NCI-H2081 treated with DMSO at 0.1 percent for 48 hours (cell line): ENCODE measurements at places on chromosomes 4 and X.

- DNase-seq: no peak
These were observed 120.6 kb upstream of the LNX1 start for GRCh38 chr4:53711926-53712325.

DNA sequence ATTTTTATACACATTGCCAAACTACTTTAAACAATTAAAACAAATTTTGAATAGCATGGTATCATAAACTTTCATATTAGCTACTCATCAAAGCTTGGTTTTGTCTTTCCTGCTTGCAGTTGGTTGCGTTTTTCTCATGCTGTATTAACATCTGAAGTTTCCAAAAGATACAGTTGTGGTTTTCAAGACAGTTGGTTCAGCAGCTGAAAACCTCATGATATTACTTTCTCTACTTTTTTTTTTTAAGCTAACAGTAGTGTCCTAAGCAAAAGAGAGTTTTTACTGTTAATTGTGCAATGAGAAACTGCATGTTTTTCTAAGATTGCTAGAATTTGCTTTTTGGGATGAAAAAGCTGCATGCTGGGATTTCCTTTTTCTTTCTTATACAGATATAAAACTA, 15.2 kb downstream of the RUFY3 start:
- DNase-seq: no peak

- DNase-seq: no peak
These were observed 72.6 kb downstream of the EPHA5 start for GRCh38 chr4:65597697-65598096.

- no peak for DNase-seq
These were observed 323.1 kb downstream of the PCDH18 start for GRCh38 chr4:137209240-137209639.

DNA sequence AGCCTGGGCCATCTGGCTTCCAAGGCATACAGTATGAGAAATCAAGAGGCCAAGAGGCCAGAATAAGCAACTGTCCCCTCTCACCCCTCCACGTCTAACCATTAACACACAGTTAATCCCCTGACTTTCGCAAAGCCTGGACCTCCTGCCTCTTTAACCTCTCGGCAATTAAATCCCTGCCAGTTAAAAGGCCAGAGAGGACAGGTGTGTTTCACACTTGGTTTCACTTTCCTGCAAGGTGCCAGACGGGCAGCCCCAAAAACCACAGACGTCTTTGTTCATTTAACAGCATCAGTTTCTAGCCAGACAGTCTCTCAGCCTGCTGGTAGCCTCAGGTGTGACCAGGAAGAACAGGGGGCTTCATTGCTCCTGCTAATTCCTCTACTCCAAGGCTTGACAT, 91.1 kb upstream of the KIT start:
- DNase-seq: no peak

- no peak for DNase-seq
These were observed 113.5 kb downstream of the PTTG2 start for GRCh38 chr4:38073596-38074234.

DNA sequence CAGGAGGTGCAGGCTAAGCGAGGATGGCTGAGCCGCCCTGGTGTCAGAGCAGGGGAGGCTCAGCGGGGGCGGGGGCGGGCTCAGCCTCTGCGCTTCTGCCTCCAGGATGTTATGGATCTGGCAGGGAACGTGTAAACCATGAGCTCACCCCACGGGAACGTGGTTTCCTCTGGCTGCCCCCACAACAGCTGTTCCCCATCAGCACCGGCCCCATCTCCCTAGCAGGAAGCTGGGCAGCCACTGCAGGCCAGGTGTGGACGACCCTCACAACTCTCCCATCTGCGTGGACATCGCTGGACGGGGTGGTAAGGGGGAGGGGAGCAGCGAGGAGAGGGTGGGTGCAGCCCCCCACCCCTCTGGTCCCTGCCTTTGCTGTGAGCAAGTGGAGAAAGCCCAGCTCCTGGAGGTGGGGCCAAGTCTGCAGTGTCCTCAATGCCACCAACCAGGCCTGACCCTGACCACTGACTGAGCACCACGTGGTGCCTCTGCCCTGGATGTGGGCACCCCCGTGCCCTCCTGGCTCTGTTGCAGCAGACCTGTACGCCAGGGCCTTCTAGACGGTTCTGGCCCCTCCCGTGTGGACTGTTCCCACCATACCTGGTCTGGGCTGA, 28.1 kb upstream of the SPON2 start:
- DNase-seq: no peak

- no peak for DNase-seq
These were observed 57.3 kb upstream of the PRSS12 start for GRCh38 chr4:118410138-118410537.

- no peak for DNase-seq
These were observed 76.2 kb downstream of the CLDN34 start for GRCh38 chrX:10043386-10043785.

GRCh38 chrX:155876704-155877103, 4.4 kb upstream of the VAMP7 start:
- DNase-seq: no peak

DNA sequence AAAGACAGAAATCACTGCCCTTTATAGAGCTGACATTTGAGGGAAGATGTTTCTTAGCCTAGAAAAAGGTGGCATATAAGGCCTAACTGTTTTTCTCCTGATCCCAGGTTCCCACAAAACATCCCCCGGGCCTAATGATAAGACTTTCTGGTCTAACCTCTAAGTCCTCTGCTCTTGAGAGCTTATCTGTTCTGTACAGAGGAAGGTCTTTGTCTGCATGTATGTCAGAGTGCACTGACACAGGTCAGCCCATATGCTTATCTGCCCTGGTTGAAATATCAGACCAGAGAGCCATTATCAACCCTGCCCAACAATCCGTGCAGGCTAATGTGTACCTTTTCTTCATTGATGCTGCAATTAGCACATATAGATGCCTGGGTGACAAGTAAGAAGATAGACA, 76.2 kb downstream of the ARHGEF9 start:
- no peak for DNase-seq

GRCh38 chr4:81891005-81891996, 419.6 kb upstream of the RASGEF1B start:
- DNase-seq: no peak

GRCh38 chrX:151384807-151385206, 12.2 kb upstream of the VMA21 start:
- DNase-seq: no peak

DNA sequence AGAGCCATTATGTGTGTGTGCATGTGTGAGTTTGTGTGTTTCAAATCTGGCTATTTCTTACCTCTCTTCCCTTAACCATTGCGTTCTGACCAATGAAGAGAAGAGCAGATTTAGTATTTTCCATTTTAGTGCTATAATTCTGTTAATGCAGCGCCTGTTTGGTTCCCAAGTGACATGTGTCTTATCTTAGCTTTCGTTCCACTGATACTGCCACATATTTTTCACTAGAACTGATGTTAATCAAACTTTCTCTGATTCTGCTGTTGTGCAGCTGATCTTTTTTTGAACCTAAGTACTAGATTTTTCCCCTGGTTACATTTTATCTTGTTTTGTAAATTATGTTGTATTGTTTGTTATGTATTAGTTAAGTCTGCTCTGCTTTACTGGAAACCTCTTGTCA, 152.9 kb upstream of the MID1 start:
- no peak for DNase-seq

GRCh38 chr4:105112274-105112673, 34.4 kb upstream of the TET2 start:
- no peak for DNase-seq
